Posterior vena cava (tissue), 2 donors: ENCODE measurements at places on chromosomes 3 and 15. TPM values are rescaled to one million over a fixed set of nuclear protein-coding genes. Genes with fewer than 3 reads are reported as not detected.

DNA sequence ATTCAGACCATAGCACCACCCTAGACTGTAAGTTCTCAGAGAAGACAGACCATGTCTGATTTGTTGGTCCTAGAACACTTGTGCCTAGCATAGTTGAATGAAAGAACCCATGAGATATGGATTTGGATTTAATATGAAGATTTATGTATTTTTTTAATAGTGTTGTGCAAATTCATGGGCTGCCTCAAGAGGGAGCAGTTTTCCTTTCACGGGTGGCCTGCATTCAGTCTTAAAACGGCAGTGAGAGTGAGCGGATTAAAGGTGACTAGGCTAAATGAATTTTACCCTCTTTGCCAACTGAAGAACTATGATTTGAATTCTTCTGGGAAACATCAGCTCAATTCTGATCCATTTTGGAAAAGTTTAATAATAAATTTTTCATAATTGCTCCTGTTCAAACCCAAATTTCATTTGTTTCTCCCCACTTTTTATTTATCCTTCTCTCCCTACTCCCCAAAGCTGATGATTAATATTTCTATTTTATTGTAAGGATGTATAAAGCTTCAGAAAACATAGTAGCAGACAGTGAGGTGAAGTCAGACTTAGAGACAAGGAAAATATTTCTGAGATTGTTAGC, 67.3 kb downstream of the MORC1 start:
- DNase-seq = no peak

GRCh38 chr15:85793641-85794597, 806 bp downstream of the KLHL25 start:
- peak; percentile 84 for DNase-seq

GRCh38 chr15:71545223-71545760, 265.1 kb upstream of the NR2E3 start:
- no peak for DNase-seq

GRCh38 chr15:58628206-58628947, 121.1 kb downstream of the ADAM10 start:
- DNase-seq = no peak

GRCh38 chr3:25678581-25678980, 13.9 kb upstream of the TOP2B start:
- no peak for DNase-seq

DNA sequence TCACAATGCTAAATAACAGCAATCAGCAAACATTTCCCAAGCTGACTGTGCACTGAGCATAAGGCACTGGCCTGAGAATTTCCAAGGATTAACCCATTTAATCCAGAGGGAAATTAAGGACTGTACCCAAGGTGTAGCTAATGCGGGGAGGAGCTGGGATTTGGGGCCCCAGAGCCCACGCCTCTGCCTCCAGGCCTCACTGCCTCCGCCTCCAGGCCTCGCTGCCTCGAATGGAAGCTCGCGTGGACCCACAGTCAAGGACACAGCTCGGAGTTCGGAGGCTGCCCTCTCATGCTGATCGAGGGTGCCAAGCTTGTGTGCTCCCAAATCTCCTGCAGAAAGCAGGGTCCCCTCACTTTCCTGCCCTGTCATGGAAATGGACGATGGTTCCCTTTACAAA, 76.5 kb upstream of the SNRPA1 start:
- no peak for DNase-seq

GRCh38 chr3:155449613-155450267, 156.3 kb upstream of the STRIT1 start:
- no peak for DNase-seq

Gene CKMT1A
- not detected for total RNA-seq

Gene CFAP44
- total RNA-seq = 5.9 TPM

Gene GRM2
- 0.14 TPM for total RNA-seq
